ENCODE measurements at places on chromosomes 4 and X.

DNA sequence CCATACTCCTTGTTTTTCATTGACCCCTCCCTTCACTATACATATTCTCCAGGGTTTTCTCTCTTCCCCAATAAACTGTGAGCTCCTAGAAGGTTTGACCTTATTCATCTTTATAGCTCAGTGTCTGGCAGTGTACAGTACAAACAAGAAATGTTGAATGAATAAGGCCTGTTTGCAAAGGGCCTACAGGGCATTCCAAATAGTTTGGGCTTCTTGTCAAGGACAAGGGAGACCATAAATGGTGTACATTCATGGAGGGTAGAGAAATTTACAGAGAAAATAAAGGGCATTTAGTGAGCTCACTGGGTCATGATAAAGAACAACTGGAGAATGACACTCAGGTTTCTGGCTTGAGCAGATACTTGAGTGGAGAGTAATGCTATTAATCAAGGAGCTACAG is 47.5 kb upstream of the EIF1AX start:
- no peak for DNase-seq

GRCh38 chrX:8346060-8346459 is 118.6 kb upstream of the VCX3B start:
- DNase-seq = no peak

DNA sequence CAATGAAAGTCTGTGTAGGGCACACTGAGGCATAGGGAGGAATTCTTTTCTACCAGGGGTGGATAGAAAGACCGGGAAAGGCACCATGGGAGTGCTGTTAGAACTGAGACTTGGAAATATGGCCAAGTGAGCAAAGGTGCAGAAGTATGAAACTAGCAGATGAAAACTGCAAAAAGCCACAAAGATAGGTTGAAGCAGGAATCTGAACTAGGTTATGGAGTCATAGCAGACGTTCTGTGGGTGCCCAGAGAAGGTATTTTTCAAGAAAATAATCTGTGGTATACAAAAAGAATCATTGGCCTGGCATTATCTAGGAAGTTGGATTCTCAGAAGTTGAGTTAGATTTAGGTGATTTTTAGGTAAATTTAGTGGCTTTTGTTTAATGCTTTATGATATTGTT is 48.5 kb downstream of the SMAD1 start:
- no peak for DNase-seq

GRCh38 chrX:87572901-87573300 is 55.3 kb downstream of the KLHL4 start:
- no peak for DNase-seq

DNA sequence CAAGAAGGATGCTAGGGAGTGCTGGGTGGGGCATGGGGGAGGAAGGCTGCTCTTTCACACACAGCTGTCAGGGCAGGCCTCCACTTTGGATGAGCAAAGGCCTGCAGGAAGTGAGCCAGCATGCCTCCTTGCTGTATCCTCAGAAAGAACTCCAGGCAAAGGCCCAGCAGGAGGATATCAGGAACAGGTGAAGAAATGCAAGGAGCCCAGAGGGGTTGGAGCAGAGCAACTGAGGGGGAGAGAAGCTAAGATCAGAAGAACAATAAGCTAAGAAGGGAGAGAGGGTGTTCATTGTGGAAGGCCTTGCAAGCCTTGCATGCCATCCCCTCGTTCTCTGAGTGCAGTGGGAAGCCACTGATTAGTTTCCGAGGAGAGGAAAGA is 115.1 kb downstream of the CAMK2D start:
- DNase-seq = no peak
